DND-41 (cell line): ENCODE measurements at places on chromosomes 7 and 10.

GRCh38 chr7:16891874-16892643, 10.3 kb upstream of the AGR3 start:
- no peak for DNase-seq

DNA sequence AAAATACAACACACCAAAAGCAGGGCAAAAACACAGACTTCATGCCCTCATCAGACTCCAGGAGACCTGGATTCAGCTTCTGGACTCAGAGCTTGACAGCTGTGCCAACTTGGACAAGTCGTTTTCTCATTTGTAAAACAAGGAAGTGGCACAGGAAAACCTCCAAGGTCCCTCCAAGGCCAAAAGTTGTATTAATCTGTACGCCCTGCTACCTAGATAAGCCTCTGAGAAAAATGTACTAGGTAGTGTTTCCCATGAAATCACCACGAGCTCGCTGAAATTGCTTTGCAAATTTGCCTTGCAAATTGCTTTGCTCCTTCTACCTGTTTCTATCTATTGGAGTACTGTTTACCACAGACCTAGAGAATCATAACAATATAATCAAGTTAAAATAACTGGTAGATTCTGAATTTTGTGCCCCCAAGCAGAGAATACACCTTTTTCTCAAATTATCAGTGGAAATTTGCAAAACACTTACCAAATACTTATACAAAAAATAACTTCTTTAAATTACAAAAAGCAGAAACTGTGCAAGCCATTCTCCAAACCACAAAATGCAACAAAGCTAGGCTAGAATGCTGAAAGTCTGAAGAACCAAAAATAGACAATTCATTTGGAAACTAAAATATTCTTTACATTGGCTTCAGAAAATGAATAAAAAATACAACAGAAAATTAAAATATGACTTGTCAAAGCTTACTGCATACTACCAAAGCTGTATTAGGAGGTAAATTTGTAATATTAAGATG, 158.1 kb upstream of the CHST15 start:
- no peak for DNase-seq

DNA sequence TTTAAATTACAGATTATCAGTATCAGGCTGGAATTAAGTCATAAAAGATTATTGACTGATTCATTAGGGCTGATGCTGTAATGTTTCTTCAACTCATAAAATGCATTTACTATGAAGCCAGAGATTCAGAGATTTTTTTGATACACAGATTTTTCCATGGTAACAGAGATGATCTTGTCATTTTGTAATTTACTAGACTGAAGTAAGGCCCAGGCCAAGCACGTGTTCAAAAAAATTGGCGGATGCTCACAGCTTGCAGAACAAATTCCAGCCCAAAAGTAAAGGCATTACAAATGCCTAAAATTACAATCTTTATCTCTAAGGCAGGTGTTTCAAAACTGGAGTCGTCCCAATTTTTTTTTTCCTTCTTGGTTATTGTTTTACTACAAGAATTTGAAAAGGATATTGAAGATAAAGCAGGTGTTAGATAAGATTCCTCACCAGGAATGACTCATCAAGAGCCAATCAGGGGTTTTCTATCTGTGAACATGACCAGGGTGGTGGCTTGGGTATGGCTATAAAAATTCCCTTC, 78.4 kb upstream of the MEOX2 start:
- DNase-seq = no peak

DNA sequence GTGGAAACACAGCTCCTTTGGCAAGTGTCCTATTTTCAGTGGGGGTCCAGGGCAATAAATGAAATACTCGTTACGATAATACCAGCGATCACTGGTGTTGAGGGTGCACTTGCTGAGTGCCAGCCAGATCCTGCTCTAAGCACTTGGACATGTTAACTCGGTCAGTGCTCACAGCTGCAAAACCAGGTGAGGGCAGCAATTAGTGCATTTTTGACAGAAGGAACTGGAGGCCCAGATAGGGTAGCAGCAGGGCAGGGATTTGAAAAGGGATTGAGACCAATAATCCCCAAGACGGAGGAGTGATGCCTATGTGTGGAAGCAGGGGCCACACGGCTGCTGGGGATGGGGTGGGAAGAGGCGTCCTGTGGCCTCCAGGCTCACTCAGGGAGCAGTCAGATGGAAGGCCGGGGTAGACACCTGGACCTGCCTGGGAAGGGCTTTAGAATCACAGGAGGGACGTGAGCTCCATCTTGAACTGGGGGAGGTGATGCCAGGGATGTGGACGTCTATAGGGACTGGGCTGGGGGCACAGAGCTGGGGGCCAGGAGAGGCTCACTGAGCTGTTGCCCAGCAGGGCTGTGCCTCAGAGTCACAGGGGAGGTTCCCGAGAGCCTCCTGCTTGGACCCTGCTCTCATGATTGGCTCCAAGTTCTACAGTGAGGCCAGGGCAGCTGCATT, 14.3 kb downstream of the PTPRE start:
- no peak for DNase-seq

DNA sequence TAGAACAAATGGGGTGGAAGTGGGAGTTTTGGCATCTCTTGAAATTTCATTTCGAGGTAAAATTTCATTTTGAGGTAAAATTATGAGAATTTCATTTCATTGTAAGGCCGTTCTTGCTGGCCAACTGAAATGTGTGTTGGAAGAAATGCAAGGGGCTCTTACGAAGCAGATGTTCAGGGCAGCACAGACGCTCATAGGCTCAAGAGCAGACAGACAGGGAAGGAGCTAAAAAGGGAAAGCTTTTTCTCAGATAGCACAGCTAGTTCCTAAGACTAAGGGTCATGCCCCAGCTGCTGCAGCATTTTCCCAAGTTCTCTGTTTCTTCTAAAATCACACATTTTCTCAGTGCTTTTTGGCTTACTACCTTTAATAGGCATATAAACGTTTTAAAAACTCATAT, 65.1 kb upstream of the SFMBT2 start:
- no peak for DNase-seq

- DNase-seq = peak; percentile 59
Observed at GRCh38 chr7:47968847-47969774, 10.3 kb downstream of the HUS1 start.

GRCh38 chr10:16745061-16745460, 72.2 kb downstream of the RSU1 start:
- DNase-seq = no peak

GRCh38 chr10:23070913-23071218, 24.5 kb upstream of the MSRB2 start:
- no peak for DNase-seq

GRCh38 chr7:128867842-128868623, 5.4 kb downstream of the ATP6V1F start:
- DNase-seq = no peak

- DNase-seq = no peak
Observed at GRCh38 chr10:110269374-110270318, 35.1 kb downstream of the SMNDC1 start.

GRCh38 chr7:72152161-72153131, 259.7 kb downstream of the CALN1 start:
- peak; percentile 59 for DNase-seq

- DNase-seq = no peak
Observed at GRCh38 chr7:127041689-127042452, 210.9 kb downstream of the GRM8 start.

- no peak for DNase-seq
Observed at GRCh38 chr10:77622889-77623291, 14.7 kb downstream of the KCNMA1 start.

GRCh38 chr7:32564542-32564941, 69.3 kb downstream of the AVL9 start:
- no peak for DNase-seq

DNA sequence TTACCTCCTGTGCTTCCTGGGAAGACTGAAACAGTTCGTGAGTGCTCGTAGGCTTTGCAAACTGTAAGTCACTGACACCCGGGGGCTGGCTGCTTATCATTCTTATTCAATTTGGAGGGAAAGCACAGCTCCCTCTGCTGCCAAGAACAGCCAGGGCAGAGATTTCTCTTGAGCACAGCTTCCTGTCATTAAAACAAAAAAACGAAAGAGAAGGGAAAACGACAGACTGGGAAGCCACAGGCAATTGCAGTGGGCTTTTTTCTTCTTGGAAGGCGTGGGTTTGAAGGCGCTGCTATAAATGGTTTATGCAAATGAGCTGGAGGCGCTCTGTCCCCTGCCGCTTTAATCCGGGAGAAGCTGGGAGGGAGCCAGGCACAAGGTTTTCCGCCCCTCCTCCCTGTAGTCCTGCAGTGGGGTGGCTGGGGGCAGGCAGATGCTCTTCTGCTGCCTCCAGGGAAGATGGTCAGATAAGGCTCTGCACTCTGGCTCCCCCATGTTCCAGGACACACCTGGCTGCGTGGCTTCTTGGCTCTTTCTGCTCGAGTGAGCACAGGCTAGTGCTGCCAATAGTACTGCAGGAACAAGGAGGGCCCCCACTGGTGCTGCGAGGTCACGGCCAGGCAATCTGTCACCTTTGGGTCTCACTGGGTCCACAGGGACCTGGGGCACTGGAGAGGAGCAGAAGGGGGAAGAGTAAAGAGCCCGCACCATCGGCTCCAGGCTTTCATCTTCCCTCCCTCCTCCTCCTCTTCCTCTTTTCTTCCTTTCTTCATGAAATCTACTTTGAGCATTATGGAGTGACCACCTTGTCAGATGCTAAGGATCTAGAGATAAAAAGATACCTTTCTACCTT, 49.5 kb downstream of the NEURL1 start:
- DNase-seq = peak; percentile 64

- peak; percentile 43 for DNase-seq
Observed at GRCh38 chr10:72086466-72087391, 1.6 kb downstream of the SPOCK2 start.

GRCh38 chr7:76071316-76072242, 23.7 kb downstream of the MDH2 start:
- no peak for DNase-seq

DNA sequence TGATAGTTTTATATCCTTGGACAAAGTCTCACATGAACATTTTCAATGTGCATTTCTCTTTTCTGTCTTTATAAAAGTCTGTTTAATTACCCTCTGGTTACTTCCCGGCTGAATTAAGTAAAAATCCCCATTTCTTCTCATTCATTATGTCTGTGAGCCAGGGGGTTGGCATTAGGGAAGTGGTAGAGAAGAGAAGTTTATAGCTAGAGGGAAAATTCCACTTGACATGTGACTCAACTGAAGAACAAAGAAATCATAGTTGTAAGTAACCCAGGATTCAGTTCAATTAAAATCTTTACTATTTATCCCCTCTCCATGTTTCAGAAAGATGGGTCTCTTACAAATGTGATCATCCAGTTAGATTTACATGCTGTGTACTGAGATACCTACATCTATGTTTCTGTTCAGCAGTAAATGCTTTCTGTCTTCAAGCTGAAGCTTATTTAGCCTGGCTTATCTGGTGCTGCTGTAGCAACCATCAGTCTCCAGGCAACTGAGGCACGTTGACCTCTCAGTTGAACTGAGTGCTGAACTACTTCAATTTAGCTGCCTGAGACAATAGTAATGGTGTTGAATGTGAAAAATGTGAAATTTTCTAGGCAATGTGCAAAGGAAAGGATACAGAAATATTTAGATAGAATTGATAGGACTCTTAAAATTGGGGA, 181.6 kb downstream of the MLLT10 start:
- no peak for DNase-seq

DNA sequence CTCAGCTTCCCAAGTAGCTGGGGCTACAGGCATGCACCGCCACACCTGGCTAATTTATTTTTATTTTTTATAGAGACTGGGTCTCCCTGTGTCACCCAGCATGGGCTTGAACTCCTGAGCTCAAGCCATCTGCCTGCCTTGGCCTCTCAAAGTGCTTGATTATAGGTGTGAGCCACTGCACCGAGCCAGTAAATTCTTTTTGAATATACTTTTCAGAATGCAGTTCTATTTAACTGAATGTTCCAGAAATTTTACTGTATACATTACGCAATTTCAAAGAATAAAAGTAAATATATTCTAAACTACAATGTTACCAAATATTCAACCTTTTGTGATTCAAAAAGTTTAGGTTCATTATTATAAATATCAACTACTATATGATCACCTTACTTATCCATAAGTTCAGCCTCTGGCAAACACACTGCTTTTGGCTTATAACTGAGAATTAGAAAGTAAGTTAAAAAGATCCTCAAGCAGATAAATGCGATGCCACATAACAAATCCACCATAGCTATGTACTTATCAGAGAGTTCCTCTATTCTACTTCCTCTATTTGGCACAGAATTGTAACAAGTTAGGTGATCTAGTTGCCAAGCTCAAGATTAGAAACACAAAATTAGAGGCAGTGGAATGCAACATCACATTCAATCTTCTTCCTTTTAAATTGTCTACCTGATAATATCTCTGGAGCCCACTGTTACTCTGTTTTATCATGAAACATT, 118.2 kb downstream of the ANK3 start:
- no peak for DNase-seq

- no peak for DNase-seq
Observed at GRCh38 chr10:129191797-129192196, 275.2 kb upstream of the MGMT start.

DNA sequence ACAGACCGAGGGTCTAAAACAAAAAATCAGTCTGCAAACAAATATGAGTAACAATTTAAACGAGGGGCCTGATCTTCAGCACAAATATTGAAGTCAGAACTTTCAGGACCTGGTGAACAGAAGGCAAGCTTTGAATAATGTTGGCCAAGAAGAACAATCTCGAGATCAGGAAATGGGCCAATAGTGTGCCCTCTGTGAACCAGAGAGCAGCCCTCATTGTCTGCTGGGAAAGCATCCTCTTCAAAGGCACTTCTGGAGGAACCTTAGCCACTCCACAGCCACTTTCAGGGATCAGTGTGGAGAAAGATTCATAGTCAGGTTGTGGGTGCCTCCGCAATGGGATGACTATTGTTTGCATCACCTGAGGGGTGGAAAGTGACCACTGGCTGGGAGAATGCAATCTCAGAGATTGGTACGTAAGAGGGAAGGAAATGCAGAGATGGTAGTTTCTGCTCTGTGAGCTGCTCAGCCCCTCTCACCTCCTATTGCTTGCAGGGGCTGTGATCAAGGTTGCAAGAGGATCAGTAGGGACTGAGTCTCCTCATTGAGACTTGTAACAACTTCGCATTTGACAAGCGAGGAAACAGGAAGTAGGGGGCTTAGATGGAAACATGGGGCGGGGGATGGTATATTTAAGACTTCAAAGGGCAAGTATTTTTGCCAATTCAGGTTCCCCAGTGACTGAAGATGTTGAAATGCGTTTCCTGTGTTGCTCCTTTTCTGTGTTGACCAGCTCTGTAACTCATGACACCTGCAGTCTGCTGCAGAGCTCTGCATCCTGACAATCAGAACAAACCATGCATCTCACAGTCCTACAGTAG, 28.4 kb upstream of the IFRD1 start:
- peak; percentile 80 for DNase-seq
